ENCODE measurements at places on chromosomes 13 and 19.

GRCh38 chr13:99417201-99418102 lies 83.8 kb upstream of the TM9SF2 start:
- peak; percentile 44 for DNase-seq

- peak; percentile 82 for DNase-seq
These were observed at the start of the genes PEG3 and ZIM2 for GRCh38 chr19:56840451-56841192. Gene PEG3, minus strand, starts transcription at chr19:56840726. Its CDS starts 16,071 bp downstream, at chr19:56824655. Gene ZIM2, minus strand, starts transcription at chr19:56840726. Its CDS starts 16,449 bp downstream, at chr19:56824277.

GRCh38 chr13:109918179-109918711 lies 131.9 kb upstream of the IRS2 start:
- no peak for DNase-seq

- DNase-seq, result no peak
These were observed 39.6 kb downstream of the STOML3 start for GRCh38 chr13:38950987-38951386.

- no peak for DNase-seq
These were observed 52.1 kb upstream of the USPL1 start for GRCh38 chr13:30565658-30566057.

GRCh38 chr13:25778365-25778764 lies 273.5 kb downstream of the SHISA2 start:
- DNase-seq, result no peak

GRCh38 chr19:37329686-37330085 lies 41.2 kb upstream of the ZNF527 start:
- DNase-seq, result no peak

GRCh38 chr13:113084943-113085540 lies 20.5 kb upstream of the F7 start:
- DNase-seq, result peak; percentile 9

DNA sequence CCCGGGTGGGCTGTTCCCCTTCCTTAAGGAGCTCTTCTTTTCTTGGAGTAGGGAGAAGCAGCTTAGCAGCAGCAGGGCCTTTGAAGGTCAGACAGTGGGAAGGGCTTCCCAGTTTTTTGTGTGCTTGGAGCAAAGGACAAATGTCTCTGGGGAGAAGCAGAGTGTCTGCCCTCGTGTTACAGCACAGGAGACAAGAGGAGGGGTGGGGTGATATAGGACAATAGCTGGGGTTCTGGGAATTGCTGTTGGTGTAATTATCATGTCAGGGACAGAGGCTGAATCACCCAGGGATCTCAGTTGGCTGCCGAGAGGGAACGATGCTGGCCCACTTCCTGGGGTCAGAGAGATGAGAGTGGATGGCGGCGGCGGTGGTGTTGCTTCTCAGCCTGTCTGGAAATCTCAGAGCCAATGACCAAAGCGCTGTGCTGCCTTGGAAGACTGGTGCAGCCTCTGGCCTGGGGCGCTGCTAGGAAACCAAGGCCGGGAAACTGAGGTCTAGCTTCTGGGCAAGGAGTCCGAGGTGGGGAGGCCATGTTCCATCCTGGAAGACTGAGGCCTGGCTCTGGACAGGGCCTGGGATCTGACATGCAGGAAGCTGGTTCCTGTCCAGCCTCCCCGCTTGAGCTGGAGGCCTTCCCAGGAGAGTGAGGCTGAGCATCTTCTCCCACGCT lies 1.2 kb downstream of the INAFM1 start:
- peak; percentile 52 for DNase-seq

GRCh38 chr13:24181991-24182702 lies 21.6 kb downstream of the SPATA13 start:
- no peak for DNase-seq

DNA sequence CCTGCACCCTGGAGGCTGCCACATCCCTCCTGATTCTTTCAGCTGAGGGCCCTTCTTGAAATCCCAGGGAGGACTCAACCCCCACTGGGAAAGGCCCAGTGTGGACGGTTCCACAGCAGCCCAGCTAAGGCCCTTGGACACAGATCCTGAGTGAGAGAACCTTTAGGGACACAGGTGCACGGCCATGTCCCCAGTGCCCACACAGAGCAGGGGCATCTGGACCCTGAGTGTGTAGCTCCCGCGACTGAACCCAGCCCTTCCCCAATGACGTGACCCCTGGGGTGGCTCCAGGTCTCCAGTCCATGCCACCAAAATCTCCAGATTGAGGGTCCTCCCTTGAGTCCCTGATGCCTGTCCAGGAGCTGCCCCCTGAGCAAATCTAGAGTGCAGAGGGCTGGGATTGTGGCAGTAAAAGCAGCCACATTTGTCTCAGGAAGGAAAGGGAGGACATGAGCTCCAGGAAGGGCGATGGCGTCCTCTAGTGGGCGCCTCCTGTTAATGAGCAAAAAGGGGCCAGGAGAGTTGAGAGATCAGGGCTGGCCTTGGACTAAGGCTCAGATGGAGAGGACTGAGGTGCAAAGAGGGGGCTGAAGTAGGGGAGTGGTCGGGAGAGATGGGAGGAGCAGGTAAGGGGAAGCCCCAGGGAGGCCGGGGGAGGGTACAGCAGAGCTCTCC lies 6.9 kb upstream of the CEACAM5 start:
- no peak for DNase-seq

GRCh38 chr13:99289674-99290337 lies 17.4 kb downstream of the GPR183 start:
- DNase-seq, result no peak

DNA sequence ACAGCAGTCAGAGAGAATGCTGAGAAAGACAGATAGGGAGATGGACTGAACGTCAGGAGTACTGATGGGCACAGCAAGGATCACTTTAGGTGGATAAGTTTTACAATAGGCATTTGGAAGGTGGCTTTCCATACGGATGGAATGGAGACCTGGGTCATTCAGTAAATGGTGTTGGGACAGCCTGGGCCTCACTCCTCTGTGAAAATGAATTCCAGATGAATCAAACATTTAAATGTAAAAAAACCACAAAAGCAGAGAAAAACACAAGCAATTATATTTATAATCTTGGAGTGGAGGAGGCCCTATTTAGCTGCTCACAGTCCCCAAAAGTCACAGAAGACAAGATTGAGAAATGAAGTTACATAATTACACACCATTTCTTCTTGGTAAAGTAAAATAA lies 4.7 kb downstream of the IL17D start:
- no peak for DNase-seq
